ENCODE measurements at places on chromosomes 12 and 14.

DNA sequence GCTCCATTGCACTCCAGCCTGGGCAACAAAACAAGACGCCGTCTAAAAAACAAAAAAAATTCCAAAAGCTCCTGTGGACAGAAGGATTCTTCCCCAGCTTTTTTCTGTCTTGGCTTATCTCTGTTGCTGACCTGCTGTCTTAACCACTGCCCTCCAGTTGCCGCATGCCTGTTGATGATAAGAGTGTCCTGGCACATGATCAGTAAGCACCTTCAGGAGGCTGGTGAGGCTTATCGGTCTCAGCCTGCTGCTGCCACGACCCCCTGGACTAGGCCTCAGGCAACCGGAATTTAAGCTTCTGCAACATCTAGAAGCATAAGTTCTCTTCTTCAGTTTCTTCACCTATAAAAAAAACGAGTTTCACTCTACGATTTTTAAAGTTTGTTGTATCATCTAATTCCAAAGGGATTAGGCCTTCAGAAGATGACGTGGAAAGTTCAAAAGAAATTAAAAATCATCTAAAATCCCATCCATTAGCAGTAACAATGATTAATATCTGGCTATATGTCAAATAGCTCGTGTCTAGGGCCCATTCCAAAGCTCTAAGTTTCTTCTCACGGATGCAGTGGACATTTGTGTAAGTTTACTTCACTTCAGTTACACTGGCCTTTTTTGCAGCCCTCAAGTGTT is 46.4 kb downstream of the RESF1 start:
- DNase-seq, result no peak

DNA sequence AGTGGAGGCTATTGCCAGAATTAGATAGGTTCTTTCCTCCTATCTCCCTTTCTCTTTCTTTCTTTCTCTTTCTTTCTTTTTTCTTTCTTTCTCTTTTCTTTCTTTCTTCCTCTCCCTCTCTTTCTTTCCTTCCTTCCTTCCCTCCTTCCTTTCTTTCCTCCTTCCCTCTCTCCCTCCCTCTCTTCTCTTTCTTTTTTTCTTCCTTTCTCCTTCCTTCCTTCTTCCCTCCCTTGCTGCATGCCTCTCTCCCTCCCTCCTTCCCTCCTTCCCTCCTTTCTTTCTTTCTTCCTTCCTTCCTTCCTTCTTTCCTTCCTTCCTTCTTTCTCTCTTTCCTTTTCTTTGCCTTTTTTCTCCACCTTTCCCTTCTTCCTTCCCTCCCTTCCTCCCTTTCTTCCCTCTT is 16.4 kb upstream of the MDGA2 start:
- no peak for DNase-seq

DNA sequence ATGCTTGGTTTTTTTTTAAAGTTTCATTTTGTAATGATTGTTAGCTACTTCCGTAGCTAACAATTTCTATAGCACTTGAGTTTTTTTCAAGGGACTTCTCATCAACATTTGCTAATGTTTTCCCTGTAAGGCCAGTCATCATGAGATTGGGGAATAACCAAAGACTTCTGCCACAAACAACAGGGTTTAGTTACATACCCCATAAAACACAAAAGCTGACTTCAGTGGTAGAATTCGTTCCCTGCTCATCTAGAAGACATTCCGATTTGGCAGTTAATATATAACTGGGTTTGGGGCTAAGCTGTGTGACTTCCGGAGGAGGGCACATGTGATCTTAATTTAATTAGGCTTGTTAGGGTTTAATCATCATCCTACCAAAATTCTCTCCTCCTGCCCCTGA is 22.9 kb downstream of the EGLN3 start:
- no peak for DNase-seq

DNA sequence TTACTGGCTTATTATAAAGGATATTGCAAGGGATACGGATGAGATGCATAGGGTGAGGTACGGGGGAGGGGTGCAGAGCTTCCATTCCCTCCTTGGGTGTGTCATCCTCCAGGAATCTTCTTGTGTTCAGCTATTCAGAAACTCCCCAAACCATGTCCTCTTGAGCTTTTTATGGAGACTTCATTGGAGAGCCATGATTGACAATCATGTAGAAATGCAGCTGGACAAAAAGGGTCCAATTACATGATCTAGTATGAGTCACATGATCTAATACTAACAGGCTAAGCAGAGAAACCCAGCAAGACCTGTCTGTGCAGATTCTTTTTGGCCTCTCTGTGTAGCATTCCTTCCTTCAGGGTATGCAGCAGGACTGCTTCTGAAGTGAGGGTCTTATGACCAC is 23.9 kb upstream of the FLVCR2 start:
- DNase-seq, result no peak

GRCh38 chr14:86654558-86655184 is 1124.7 kb downstream of the FLRT2 start:
- peak; percentile 71 for DNase-seq

DNA sequence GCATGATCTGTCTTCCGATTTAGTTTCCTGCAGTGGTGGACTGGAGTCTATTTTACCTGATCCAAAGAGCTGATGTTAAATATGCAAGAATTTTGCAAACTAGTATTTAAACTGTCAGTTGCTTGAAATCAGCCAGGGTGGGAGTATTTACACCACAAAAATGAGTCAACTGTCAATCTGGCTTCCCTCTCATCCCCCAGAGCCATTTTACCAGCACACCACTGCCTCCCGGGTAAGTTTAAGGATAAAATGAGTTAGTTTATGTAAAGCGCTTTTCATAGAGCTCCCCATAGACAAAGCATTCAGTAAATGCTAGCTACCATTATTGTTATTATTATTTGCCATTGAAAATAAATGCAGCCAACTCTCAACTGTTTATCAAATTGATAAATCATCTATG is 106.3 kb upstream of the FRMD6 start:
- DNase-seq, result no peak

GRCh38 chr12:45587012-45587411 is 142.5 kb upstream of the ARID2 start:
- no peak for DNase-seq

DNA sequence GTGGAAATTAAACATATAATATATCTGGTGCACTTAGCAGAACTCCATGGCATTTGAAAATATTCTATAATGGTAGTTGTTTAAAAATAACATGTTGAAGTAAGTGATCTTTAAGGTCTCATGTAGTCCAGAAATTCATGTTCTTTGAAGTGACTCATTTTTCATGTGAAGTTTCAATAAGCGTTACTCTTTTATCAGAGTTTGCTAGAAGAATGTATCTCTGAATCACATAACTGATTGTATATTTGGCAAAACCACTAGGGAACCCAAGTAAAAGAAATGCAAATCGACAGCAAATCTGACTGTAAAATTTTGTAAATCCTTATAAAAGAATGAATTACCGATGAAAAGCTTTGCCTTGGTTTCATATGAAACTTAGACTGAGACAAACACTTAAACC is 463.3 kb downstream of the TMTC2 start:
- no peak for DNase-seq

DNA sequence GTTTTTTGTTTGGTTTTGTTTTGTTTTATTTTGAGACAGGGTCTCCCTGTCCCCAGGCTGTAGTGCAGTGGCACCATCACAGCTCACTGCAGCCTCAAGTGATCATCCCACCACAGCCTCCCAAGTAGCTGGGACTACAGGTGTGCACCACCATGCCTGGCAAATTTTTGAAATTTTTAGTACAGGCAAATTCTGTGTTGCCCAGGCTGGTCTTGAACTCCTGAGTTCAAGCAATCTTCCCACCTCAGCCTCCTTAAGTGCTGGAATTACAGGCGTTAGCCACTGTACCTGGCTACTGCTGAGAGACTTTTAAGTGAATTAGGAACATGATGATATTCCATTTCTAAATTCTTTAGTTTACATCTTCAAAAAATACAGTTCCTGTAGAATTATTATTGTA is 2.6 kb downstream of the LYZ start:
- no peak for DNase-seq

GRCh38 chr12:108640802-108641445 is 7.2 kb upstream of the SELPLG start:
- peak; percentile 71 for DNase-seq

- DNase-seq, result peak; percentile 77
These were observed 4.7 kb downstream of the TTC8 start for GRCh38 chr14:88829188-88829587.

DNA sequence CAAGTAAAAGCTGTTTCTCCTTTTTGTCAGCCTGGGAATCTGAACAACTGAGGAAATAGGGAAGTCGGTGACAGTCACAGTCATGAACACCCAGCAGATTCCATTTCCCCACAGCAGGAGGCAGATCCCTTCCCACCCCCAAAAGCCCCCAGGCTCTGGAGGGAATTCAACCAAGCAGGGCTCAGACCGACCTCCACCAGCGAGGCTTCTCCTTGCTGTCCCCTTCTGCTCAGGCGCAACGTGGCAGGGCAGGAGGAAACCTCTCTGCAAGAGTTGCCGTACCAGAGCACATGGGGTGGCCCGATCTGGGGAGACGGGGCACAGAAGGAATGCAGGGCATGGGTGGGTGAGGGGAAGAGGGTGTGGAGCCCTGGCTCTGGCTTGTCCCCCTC is 319 bp downstream of the GALNT6 start:
- peak; percentile 49 for DNase-seq

DNA sequence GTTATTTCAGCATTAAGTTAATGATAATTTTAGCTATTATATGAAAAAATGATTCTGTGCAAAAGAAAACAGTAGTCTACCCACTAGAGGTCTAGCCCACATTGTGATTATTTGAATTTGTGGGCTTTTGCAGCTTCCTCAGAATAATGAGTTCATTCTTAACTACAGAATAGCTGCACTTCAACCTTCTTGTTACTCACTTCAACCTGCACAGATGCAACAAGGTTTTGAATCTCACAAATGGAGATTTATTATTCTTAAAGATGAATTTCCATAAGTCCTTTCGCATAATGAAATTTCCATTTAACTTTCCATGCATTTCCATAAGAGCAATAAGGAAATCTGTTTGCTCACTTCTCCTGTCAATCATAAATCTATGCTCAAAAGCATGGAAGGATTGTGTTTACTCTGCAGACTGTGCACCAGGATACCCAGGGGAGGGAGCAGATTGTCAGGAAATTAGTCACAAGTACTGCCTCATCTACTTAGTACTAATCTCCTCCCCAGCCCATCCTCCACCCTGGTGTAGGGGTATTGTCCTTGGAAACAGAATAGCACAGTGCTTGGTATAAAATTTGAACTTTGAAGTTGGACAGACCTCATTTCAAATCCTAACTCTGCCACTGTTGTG is 24.1 kb downstream of the PTGER2 start:
- peak; percentile 77 for DNase-seq

- DNase-seq, result peak; percentile 13
These were observed 157.6 kb downstream of the FOXA1 start for GRCh38 chr14:37437490-37437889.
